AML-193 (cell line): ENCODE measurements at places on chromosomes 2 and 18.

GRCh38 chr2:85953476-85953875 is 64.7 kb upstream of the ST3GAL5 start:
- DNase-seq: no peak

- no peak for DNase-seq
Measured at GRCh38 chr18:57845605-57846074, 42.5 kb upstream of the ATP8B1 start.

DNA sequence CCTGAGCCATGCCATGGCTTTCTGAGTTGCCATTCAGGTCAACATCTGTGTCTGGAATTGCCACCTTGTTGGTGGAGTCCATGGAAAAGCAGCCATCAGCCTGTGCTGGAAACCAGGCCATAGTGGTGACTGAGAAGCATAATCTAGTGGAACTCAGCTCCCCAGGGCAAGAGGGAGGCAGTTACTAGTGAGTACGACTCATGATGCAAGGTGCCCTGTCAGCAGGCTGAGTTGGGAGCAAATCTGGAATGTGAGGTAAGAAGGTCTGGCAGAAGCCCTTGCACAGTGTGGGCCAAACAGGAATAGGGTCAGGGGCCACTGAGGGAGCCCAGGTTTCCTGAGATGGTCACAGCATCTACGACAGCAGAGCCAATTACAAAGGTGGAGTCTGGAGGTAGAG is 37.1 kb downstream of the SULT1C2 start:
- DNase-seq: no peak

DNA sequence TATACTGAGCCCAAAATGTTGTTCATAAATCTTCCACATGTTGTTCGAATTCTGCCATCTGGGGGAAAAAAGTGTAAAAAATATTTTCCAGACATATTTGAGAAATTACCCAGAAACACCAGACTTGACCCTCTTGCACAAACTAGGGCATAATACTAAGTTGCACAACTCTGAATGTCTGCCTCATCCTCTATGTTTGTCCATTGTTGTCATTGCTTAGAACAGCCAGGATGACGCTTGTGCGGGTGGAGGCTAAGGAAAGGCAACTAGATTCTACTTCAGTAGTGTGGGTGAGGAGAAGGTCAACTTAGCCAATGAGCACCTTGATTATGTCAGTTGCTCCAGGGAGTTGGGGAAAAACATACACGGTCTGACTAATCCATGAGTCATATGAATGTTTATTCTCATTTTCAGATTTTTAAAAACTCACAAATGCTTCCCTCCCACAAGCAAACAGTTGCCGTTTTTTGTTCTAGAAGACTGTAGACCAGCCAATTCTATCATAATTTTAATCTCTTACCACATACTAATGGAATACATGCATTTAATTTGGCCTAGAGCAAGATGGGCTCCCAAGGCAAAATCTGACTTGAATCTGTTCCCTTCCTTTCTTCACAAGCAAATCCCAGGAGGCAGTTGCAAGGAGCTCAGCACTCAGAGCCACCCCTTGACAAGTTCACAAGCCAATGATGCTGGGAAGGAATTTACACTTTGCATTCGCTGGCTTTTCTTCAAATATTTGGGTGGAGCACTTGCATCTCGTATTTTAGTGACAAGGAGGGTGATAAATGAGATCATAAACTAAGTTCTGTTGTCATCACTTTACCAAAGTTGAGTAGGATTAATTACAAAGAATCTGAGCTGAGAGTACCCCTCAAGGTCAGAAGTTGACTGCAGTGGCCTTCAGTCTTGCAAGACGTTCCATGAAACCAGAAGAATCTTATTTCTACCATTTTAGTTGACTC is 163.2 kb upstream of the TWIST2 start:
- no peak for DNase-seq
